NCI-H82 (cell line): ENCODE measurements at places on chromosomes 6 and 20.

- DNase-seq: no peak
Measured at GRCh38 chr6:168240160-168240559, 79.4 kb downstream of the DACT2 start.

DNA sequence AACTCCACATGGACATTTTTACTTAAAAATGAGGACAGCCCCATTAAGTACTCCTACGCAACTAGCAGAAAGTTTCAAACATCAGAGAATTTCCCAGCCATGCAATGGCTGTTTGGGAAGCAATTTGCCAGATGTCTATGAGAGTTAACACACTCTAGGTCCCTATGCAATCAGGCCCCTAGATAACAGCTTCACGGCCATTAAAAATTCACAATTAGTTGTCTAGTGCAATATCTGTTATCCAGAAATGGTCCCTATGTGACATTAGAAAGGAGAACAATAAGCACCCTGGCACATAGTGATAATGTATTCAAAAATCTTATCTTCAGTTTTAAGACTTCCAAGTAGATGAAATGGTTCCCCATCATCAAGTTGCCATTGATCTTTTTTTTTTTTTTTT lies 174.3 kb upstream of the NRSN1 start:
- no peak for DNase-seq

GRCh38 chr6:20827798-20828197 lies 293.5 kb downstream of the CDKAL1 start:
- DNase-seq: no peak

DNA sequence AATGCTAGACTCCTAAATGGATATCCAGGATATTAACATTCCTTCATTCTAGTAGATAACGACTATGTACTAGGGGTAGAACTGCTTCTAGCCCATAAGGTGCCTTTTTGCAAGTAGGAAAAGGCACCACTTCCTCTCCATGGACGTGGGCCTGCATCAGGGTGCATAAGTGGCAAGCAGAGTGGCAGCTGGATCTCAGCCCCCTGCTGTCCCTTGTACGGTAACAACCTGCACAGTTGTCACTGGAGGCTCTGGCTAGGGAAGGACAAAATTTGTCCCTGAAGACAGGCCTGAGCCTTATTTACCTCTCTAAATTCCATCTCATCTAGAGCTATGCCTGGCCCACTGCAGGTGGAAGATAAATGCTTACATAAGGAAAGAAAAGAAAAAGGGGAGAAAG lies 42.5 kb upstream of the SAYSD1 start:
- DNase-seq: peak; percentile 64

GRCh38 chr6:79559706-79560105 lies 22.5 kb upstream of the LCA5 start:
- DNase-seq: no peak

GRCh38 chr6:50842446-50842845 lies 23.8 kb downstream of the TFAP2B start:
- DNase-seq: no peak

DNA sequence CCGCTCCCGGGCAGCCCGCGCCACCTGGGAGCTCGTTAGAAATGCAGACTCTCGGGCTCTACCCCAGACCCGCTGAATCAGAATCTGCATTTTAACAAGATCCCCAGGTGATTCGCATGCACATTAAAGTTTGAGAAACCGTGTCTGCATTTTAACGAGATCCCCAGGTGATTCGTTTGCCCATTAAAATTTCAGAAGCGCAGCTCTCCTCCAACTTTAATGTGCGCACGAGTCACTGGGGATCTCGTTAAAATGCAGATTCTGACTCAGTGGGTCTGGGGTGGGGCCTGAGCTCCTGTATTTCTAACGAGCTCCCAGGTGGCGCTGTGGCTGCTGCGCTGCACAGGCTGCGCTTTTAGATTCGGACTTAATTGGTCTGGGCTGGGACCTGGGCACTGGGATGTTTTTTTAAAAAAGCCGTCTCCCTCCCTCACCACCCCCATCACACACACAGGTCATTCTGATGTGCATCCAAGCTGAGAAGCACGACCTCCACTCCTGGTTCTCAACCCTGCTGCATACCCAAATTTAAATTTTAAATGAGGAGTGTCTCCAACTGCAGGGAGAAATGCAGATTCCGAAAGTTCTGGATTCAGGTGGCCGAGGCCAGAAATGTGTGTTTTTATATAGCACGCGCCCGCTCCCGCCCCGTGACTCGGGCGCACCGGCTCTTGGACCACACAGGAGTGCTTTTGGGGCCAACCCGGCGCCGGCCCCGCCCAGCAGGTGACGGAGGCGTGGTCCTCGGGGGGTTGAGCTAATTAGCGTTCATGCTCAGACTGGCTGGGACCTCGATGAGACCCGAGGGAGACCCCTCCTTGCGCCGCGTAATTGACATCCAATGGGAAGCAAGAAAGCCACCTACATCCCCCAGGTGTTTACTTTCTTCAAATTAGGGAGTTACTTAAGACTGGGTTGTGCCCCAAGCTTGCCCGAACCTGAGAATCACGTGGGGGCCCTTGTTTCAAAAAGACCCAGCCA lies 85.8 kb downstream of the ZFP64 start:
- peak; percentile 19 for DNase-seq

- no peak for DNase-seq
Measured at GRCh38 chr6:112269979-112270566, 15.7 kb upstream of the LAMA4 start.

GRCh38 chr6:42138190-42138589 lies 4.2 kb downstream of the C6orf132 start:
- DNase-seq: no peak

DNA sequence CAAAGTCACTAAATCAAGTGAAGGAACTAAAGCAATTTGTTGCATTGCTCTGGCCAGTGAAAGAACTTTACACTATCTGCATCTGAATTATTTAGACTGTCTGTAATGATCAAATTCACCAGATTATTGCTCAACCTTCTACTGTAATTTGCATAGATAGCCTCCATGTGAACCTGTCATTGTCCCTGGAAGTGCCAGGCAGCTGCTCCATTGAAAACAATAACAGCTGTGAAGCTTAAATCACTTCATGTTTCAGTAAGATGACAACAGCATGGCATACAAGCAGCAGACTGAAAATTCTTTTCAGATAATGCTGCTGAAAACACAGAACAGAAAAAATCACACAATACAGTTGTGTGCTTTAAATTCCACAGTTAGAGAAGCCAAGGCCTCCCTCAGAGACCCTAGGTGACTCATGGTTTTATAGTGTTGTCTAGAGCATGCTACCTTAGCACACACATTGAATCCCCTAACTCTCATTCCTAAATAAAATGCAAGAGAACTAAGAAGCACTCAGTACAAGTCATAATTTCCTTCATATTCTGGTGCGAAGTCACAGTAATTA lies 248.9 kb downstream of the TPBG start:
- DNase-seq: peak; percentile 10

DNA sequence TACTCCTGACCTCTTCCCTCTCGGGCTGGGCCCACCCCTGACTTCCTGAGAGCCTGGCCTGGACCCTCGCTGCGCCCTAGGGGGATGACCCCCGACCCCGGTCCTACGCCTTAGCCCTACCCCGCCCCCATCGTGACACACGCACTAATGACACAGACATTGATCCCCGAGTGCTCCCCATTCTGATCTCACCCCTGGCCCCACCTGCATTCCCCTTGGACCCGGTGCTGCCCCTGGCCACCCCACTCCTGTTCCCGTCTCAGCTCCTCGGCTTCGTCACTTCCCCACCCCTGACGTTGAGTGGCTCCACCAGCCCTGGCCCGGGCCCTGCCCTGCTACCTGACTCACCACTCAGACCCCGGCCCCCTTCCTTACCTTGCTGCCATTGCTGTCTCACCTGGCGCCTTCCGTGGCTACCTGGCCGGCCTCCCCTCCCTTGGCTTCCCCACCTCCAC lies 12.1 kb downstream of the RBCK1 start:
- no peak for DNase-seq

DNA sequence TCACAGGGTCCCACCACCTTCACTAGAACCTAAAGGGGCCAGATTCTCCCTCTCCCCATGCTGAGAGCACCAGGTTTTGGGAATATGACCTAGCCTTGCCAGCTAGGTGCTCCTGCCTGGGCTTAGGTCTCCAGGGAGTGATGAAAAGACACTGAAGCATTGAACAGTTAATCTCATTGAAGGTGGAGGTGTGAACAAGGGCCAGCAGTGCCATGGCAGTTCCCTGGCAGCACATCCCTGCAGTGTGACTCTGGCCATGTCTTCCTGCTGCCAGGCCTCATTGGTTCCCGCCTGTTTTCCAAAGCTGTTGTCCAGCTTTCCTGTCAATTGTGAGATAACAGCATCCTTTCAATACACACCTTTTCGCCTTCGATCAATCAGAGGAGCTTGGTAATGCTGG lies 10.9 kb downstream of the PPIL6 start:
- no peak for DNase-seq

DNA sequence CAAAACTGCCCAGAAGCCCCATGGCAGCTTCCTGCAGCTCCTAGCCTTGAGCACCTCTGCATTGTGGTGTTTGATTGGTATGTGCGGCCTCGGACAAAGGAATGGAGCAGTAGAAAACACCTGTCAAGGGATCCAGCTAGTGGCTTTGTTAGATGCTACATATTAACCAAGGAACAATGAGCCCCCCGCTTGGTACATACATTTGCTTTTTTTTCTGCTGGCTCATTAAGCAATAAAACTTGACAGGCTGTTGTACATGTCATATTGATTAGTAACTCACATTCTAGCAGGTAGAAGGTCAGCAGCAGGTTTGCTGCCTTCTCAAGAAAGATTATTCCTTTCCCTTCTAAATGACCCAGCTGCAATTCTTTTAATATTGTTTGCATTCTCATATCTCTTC lies 937 bp downstream of the SPACA1 start:
- no peak for DNase-seq

DNA sequence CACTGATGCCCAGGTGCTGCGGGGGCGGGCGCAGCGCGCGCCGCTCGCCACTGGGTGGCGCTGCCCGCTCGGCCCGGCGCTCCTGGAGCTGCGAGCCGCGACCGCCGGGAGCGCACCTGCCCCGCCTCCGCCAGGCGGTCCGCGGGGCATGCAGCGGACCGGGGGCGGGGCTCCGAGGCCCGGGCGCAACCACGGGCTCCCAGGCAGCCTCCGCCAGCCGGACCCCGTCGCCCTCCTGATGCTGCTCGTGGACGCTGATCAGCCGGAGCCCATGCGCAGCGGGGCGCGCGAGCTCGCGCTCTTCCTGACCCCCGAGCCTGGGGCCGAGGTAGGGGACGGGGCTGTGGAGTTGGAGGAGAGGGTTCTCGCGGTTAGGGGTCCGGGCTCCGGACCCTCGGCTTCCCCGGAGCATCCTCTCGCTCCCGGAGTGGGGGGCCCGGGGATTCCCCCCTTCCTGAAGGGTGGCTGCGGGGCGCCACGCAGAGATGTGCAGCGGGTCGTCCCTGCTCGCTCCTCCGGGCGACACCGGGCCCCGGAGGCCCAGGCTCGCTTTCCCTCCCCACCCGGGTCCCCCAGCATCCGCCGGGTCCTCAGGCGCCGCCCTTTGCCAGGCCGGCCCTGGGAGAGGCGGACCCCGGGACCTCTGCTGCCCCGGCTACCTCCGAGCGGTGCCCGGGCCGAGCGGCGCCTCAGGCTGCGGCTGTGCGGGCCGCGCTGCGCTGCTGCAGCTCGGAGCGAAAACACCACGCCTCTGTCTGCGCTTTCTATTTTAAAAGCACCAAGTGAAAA lies at the start of gene BCAS4:
TSS of gene BCAS4 (plus strand) at position 216 of the 789 bp plus-strand sequence. CDS start at position 239, 23 bp downstream.
- DNase-seq: peak; percentile 84
